ENCODE measurements at places on chromosomes 2 and 18.
A peak's percentile ranks its signal among the peaks of the same experiment; 100 is the strongest.

DNA sequence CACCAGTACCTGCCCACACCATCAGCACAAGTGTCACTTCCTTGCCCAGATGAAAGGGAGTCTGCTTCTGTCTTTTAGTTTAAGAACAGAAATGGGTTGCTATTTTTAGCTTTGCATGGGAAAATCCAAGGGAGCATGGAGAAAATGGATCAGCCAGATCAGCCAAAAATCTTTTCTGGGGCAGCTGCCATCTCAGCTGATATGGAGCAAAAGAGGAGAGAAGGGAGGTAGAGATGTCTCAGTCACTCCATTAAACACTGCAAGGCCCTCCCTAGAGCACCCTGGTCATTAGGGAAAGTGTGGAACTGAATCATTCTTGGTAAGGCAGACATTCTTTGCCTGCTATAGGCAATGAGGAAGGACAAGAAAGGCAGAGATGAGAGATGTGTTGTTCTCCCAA lies 79.9 kb downstream of the CTAGE1 start:
- no peak overlapping the region for H3K4me3 ChIP-seq
- no peak for DNase-seq
- H3K27me3 ChIP-seq, result no peaks in the 10 kb centered on the region

GRCh38 chr2:138193416-138194213 lies 229.3 kb downstream of the HNMT start:
- H3K4me1 ChIP-seq, result no peaks in the 10 kb centered on the region
- no peaks in the 10 kb centered on the region for H3K36me3 ChIP-seq
- no peak overlapping the region for H3K4me3 ChIP-seq
- H3K27me3 ChIP-seq, result no peaks in the 10 kb centered on the region
- H3K27ac ChIP-seq, result no peak overlapping the region

- H3K27me3 ChIP-seq, result no peaks in the 10 kb centered on the region
- H3K36me3 ChIP-seq, result no peaks in the 10 kb centered on the region
- no peak overlapping the region for H3K4me3 ChIP-seq
- H3K27ac ChIP-seq, result no peak overlapping the region
Measured at GRCh38 chr2:233829193-233830110, 24.9 kb downstream of the HJURP start.

DNA sequence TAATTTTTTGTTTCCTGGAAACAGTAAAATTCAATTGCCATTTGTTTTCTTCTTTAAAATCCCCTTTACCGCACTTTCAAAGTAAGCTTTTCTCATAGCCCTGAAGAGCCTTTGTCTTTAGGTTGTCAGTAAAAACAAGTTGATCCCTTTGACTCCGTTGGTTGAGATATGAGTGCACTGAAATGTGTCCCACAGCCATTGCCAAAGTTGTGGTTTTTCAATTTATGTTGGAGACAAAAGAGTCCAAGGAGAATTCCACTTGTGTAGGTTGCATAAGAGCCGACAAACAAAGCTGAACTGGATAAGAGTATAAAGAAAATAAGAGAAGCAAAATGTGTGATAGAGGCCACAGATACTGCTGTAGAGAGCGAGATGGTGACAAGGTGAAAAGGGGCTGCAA lies 26.1 kb upstream of the HNMT start:
- H3K27ac ChIP-seq, result no peak overlapping the region
- no peak overlapping the region for H3K4me3 ChIP-seq
- no peaks in the 10 kb centered on the region for H3K36me3 ChIP-seq
- H3K27me3 ChIP-seq, result no peaks in the 10 kb centered on the region
- H3K4me1 ChIP-seq, result no peaks in the 10 kb centered on the region

- no peaks in the 10 kb centered on the region for H3K4me1 ChIP-seq
- no peak overlapping the region for H3K27ac ChIP-seq
- no peaks in the 10 kb centered on the region for H3K36me3 ChIP-seq
- no peak for DNase-seq
Measured at GRCh38 chr18:79818036-79818435, 20.3 kb downstream of the KCNG2 start.

- no peaks in the 10 kb centered on the region for H3K4me1 ChIP-seq
- H3K4me3 ChIP-seq, result no peak overlapping the region
- DNase-seq, result no peak
- no peaks in the 10 kb centered on the region for H3K36me3 ChIP-seq
- no peak overlapping the region for H3K27ac ChIP-seq
Measured at GRCh38 chr18:51053814-51054213, 23.8 kb downstream of the SMAD4 start.

- H3K4me3 ChIP-seq, result no peak overlapping the region
- H3K27me3 ChIP-seq, result no peaks in the 10 kb centered on the region
- no peak for DNase-seq
- no peaks in the 10 kb centered on the region for H3K4me1 ChIP-seq
Measured at GRCh38 chr2:73894475-73894850, 1.7 kb downstream of the ACTG2 start.

- no peak for DNase-seq
- H3K4me3 ChIP-seq, result no peak overlapping the region
- H3K36me3 ChIP-seq, result peaks cover 30% of the 10 kb centered on the region
Measured at GRCh38 chr2:68512966-68513365, 45.6 kb downstream of the APLF start.

DNA sequence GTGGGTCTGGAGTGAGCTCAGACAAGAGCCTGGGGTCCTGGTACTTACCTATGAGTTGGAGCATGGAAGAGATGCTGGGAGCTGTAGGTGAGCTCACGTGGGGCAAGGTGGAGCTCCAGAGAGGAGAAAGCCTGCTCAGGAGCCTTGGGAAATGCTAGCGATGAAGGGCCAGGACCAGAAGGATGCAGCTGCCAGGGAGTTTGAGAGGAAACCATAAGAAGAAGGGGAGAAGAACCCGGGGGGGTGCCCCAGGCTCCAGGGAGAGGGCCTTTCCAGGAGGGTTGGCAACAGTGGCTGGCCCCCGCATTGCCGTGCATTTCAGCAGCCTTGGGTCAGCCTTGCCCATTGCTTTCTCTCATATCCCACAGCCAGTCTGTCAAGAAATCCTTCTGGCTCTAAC lies 268.7 kb downstream of the GLI2 start:
- no peaks in the 10 kb centered on the region for H3K4me1 ChIP-seq
- no peak overlapping the region for H3K4me3 ChIP-seq
- H3K27me3 ChIP-seq, result no peaks in the 10 kb centered on the region
- no peak overlapping the region for H3K27ac ChIP-seq
- DNase-seq, result peak; percentile 2

DNA sequence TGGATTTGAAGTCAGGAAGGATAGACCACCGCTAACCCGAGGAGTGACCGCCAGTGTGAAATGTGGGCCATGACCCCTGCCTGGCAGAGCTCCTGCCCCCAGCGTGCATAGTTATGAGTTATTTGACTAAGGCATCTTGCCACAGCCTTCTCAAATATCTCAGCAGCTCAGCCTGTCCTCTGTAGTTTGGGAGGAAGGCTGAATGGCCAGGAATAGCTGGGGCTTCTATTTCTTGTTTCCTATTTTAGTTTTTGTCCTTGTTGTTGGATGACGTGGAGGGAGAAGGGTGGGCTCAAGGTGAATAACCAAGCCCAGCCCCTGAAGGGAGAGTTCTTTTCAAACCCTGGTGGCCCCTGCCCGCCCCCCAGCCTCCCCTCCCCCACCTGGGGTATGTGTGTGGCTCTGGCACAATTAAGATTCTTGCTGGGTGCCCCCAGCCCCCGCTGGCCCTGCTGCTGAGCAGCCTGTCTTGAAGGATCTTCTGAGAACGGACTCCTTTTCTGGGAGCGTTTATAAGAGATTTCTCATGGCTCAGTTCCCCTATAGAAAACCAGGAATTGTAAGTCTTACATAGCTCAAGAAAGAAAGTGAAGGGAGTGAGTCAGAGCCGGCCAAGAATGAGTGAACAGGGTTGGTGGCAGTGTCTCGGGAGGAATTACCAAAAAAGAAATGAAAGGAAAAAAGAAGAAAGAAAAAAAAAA lies 157.4 kb downstream of the GLI2 start:
- no peaks in the 10 kb centered on the region for H3K27me3 ChIP-seq
- H3K27ac ChIP-seq, result peak overlapping the region; percentile 76
- DNase-seq, result no peak
- H3K36me3 ChIP-seq, result peaks cover 7% of the 10 kb centered on the region
- H3K4me3 ChIP-seq, result no peak overlapping the region

GRCh38 chr2:210888035-210888434 lies 331.6 kb downstream of the CPS1 start:
- H3K27me3 ChIP-seq, result no peaks in the 10 kb centered on the region
- no peak for DNase-seq
- no peaks in the 10 kb centered on the region for H3K4me1 ChIP-seq
- no peak overlapping the region for H3K4me3 ChIP-seq

GRCh38 chr2:72011791-72012190 lies 135.9 kb downstream of the CYP26B1 start:
- no peaks in the 10 kb centered on the region for H3K4me1 ChIP-seq
- no peak for DNase-seq
- no peaks in the 10 kb centered on the region for H3K36me3 ChIP-seq
- no peaks in the 10 kb centered on the region for H3K27me3 ChIP-seq
- no peak overlapping the region for H3K27ac ChIP-seq
- no peak overlapping the region for H3K4me3 ChIP-seq

DNA sequence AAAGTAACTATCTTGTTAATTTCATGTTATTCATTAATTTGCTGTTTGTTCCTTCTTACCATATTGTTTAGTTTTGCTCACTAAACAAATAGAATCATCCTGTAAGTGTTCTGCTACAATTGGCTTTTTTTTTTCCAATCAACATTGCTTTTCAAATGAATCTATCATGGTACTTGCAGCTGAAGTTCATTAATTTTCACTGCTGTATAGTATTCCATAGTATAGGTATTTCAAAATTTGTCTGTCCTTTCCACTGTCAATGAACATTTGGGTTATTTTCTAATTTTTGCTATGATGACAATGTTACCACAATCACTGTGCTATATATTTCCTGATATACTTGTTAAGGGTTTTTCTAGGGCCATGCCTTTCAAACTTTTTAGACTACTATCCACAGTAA lies 89.0 kb upstream of the LYPD1 start:
- DNase-seq, result no peak
- no peaks in the 10 kb centered on the region for H3K27me3 ChIP-seq
- no peaks in the 10 kb centered on the region for H3K36me3 ChIP-seq
- H3K4me1 ChIP-seq, result no peaks in the 10 kb centered on the region

- no peak for DNase-seq
- no peaks in the 10 kb centered on the region for H3K36me3 ChIP-seq
- no peak overlapping the region for H3K4me3 ChIP-seq
- no peaks in the 10 kb centered on the region for H3K27me3 ChIP-seq
- H3K27ac ChIP-seq, result no peak overlapping the region
Measured at GRCh38 chr18:54192415-54192814, 32.1 kb downstream of the MBD2 start.

All from tibial nerve (tissue), 4 donors.